Esophagus mucosa (tissue), 1 donor: ENCODE measurements at places on chromosomes 4 and X. TPM values are rescaled to one million over a fixed set of nuclear protein-coding genes. Genes with fewer than 3 reads are reported as not detected.

The ABLIM2 gene
- 20.1 TPM for total RNA-seq

DNA sequence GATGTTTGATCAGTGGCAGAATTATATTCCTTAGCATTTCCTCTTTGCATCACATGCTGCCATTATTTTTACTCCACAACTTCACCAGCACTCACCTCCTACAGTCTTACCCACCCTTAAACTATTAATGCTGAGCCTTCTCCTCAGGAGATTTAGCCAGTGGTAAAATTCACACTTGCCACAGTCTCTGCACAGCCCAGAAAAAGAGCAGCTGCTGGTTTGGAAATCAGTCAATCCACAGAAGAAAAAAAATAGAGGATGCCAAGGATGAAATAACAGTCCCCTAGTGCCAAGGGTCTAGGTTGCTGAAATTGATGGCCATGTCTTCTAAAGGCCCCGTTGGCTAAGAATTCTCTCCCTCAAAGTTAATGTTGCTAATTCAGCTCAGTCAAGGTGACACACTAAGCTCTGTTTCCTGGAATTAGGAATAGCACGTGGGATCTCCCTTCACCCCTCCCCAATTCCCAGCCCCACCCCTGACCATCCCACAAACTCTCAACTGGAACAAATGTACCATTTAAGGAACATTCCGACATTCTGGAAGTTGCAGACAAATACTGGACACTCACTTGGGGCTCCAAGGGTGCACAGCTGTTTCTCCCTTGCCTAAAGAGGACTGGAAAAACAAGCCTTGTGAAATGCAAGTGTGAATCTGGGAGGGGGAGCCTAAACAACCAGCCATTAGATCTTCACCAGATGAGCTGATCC, 5.7 kb downstream of the ATP1B4 start:
- no peak for ATAC-seq

GRCh38 chrX:121389976-121390714, 342.7 kb downstream of the GLUD2 start:
- no peak for ATAC-seq

DNA sequence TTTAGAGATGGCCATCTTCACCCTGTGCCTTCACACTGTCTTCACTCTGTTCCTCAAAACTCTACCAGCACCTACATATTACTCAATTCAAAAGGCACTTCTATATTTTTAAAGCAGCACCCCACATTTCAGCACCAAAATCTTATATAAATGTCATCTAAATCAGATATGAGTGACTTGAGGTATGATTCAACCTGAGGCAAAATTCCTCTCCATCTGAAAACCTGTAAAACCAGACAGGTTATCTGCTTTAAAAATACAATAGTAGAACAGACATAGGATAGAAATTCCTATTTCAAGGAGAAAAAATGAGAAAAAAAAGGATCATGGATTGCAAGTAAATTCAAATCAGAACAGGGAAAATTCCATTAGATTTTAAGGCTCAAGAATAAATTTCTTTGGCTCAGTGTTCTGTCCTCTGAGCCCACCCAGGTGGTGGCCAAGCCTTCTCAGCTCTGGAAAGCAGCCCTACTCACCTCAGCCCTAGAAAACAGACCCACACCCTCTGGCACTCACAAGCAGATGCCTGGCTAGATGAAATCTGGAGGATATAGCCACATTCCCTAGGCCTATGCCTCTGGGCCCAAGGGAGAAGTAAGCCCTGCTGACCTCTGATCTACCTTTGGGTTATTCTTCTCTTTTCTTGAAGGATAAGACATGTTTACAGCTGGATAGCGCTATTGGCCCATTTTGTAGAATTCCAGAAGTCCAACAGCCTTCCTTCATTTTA, 240.4 kb upstream of the ZCCHC13 start:
- ATAC-seq: no peak

GRCh38 chr4:147285751-147286150, 195.1 kb upstream of the EDNRA start:
- no peak for ATAC-seq

The HEPH gene
- total RNA-seq: 2.9 TPM

DNA sequence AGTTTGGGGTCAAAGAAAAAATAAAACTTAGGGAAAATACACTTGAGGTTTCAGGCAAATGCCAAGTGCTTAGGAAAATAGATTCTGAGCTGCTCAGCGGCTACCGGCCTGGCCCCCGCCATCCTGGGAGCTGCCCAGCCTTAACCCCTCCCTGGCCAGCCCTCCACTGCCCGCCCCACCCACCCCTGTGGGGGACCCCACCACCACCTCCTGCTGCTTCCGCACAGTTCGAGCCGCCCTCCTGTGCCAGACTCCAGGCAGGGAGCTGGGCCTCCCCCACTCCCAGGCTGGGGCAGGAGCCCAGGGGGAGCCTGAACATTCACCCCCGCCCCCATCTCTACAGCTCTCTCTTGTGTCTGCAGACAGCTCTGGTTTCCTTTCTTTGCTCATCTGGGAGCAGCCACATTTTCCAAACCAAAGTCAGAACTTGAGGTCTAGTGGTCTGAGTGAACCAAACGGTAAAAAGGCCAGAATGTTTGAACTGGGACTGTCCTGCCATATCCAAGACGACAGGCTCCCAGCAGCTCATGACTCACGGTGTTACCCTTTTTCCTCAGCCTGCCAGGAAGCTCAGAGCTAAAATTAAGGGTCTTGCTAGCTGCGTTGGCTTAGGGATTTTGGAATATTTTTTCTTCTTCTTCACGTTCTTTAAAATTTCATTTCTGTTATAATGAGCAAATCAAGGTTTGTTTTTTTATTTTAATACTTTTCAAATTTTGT, 4.7 kb upstream of the FGFR3 start:
- no peak for ATAC-seq

DNA sequence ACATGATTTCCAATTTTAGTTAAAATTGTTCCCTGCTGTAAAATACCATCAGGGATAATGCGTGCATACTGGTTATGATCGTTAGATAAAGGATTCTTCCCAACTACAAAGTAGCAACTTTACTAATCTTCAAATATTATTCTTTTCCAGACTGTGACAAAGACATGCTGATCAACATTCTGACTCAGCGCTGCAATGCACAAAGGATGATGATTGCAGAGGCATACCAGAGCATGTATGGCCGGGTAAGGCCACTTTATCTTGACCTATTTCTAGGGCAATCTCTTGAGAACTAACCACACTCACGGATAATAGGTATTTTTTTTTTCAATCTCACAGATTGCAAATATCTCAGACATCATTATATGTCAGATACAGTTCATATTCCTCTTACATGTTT, 47.0 kb downstream of the ANXA10 start:
- no peak for ATAC-seq

The PNMA3 gene
- total RNA-seq: 0.08 TPM

GRCh38 chr4:26183017-26183416, 137.8 kb upstream of the RBPJ start:
- ATAC-seq: no peak

The CSN3 gene
- not detected for total RNA-seq

GRCh38 chr4:170589597-170590191, 499.9 kb upstream of the AADAT start:
- ATAC-seq: no peak

The ZNF718 gene
- 3.3 TPM for total RNA-seq

DNA sequence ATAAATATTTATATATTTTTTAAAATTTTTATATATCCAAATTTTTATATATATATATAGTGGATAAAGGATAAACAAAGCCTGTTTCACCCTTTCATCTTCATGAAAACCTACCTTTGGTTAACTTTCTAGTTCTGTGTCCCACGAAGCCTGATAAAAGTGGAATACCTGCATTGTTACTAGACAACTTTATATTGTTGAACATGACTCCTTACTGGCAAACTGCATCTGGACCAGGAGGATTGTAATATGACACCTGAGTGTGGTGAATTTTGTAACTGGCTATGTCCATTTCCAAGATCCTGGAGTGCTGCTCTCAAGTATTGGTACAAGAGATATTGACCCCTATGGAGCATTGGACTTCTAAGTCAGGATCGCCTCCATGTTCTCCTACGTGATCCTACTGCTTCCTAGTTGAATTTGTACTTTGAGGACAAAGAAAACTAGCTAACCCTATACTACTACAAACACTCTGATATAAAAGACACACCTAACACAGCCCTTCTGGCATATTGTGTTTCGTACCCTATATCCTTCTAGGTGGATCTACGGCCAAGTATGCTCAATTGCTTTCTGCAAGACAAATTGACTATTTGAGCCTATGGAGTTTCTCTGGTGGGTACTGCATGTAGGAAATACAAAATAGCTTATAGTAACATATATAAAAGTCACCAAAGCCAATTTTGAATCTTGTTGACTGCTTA, 61.3 kb upstream of the PRRG1 start:
- ATAC-seq: no peak

DNA sequence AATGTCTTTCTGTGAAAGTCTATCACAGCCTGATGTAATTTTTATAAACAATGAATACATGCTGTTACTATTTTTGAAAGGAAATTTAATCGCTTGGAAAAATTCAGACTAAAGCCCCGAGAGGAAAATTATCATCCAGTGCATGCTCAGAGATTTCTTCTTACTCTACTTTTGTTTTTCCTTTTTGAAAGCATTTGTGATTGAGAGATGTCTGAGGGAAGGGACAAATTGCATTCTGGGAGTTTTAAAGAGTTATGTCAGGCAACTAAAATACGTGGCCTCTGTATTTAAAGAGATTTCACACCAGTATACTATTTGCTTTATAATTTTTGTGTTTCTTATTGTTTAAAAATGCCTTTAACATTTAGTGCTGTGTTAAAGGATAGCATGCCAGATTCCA, 1.4 kb upstream of the ZFX start:
- ATAC-seq: no peak

DNA sequence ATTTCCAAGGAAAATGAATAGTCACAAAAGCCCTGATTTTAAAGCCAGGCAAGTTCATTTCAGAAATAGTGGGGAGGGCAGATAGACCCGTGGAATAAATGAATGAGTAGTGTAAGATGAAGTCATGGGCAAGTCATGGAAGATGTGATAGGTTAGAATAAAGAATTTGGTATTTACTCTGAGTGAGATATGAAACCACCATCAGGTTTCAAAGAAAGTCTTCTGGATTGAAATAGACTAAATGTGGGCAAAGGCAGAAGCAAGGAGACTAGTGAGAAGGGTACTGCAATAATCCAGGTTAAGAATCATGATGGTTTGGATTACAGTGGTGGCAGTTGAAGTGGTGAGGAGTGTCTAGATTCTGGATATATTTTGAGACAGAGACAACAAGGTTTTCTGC, 218.5 kb upstream of the AFF2 start:
- ATAC-seq: no peak

- ATAC-seq: no peak
Measured at GRCh38 chr4:100188829-100189228, 1.4 kb downstream of the DDIT4L start.

GRCh38 chrX:131729295-131729694, 185.4 kb downstream of the OR13H1 start:
- peak; percentile 95 for ATAC-seq

- ATAC-seq: peak; percentile 67
Measured at GRCh38 chr4:111854494-111855087, 290.7 kb upstream of the FAM241A start.

The MMRN1 gene
- total RNA-seq: 6.8 TPM

GRCh38 chr4:24664956-24665355, 80.6 kb upstream of the DHX15 start:
- no peak for ATAC-seq

DNA sequence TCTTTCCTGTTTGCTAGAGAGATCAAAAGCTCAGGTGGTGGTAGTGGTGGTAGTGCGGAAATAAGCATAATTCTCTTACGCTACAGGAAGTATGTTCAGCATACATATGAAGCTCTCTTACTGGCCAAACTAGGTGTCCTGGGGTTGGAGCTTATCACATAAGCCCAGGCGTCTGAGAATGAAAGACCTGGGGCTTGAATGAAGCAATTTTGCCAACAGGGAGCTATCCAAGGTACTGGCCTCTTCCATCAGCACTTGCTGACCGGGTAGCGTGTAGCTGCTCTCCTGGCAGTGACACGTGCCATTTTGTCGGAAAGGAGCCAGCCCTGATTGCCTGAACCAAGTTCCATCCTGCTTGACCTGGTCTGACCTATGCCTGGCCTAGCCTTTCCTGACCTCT, 65.9 kb upstream of the HPF1 start:
- peak; percentile 57 for ATAC-seq

The TNIP3 gene
- total RNA-seq: 0.60 TPM

The UGT8 gene
- 1.1 TPM for total RNA-seq

- ATAC-seq: no peak
Measured at GRCh38 chr4:56790691-56791091, 30.8 kb downstream of the SPINK2 start.

The SRPK3 gene
- total RNA-seq: 0.12 TPM

DNA sequence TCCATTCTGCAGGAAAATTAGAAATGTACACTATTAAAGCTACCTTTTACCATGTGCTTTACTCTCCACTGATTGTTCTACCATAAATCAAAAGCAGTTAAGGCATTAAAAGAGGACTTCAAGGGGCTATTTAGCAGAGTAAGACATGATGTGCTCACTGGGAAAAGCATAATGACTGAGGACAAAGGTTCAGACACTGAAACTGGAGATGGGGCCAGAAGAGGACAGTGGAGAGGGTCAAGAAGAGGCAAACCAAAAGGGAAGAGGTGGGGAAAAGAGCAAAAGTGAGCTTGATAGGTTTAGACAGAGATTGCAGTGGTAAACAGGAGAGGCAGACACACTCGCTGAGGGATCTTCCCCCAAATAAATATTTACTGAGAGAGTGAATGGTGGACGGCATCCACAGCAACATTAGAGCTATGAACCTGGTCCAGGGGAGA, 23.8 kb downstream of the SH3RF1 start:
- no peak for ATAC-seq

DNA sequence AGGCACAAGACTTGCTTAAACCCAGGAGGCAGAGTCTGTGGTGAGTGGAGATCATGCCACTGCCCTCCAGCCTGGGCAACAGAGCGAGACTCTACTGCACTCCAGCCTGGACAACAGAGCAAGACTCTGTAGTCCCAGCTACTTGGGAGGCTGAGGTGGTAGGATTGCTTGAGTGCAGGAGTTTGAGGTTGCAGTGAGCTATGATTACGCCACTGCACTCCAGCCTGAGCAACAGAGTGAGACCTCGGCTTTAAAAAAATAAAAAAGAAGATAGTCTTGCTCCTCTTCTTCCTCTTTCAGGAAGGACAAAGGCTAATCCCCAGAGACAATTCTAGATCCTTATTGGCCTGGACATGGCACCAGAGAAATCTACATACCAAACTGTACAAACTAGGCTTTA, 5.7 kb upstream of the PPEF2 start:
- ATAC-seq: no peak

The PRKX gene
- 46.0 TPM for total RNA-seq

The MAGED4B gene
- total RNA-seq: 1.8 TPM

DNA sequence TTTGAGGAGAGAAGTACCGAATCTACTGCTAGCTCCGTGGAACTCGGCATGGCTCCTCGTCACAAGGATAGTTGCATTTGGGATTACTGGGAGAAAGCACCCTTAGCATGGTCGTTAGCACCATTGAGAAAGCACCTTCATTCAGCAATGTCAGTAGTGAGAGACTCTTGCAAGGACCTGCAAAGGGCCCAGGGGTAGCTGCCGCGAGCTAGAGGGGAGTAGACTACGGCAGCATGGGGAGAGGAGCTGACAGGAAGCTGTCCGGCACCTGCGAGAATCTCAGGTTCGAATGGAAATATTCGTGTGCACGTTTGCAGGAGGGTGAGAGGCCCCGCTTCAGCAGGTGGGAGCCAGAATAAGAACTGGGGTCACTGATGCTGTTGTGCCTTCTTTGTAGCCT, 20.2 kb downstream of the TLR10 start:
- ATAC-seq: no peak

GRCh38 chr4:54566608-54567007, 91.1 kb upstream of the KIT start:
- no peak for ATAC-seq

The SPINK2 gene
- 0.92 TPM for total RNA-seq
